ENCODE measurements at places on chromosomes 7 and 10.

DNA sequence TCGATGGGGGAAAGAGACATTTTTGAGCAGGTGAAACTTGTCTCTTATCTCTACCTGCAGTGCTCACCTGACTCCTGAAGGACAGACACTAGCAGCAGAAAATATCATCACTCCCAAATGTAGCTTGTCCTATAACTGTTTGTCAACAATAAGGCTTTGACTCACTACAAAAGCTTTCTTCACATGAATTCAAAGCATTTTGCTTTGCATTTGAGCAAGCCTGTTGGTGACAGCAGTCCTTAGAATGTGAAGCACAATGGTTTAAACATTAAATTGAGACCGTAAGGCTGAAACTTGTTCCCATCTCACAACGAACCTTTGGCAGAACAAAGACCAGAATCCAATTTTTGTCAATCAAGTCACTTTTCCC lies 30.6 kb upstream of the ZNRF2 start:
- DNase-seq, result no peak

DNA sequence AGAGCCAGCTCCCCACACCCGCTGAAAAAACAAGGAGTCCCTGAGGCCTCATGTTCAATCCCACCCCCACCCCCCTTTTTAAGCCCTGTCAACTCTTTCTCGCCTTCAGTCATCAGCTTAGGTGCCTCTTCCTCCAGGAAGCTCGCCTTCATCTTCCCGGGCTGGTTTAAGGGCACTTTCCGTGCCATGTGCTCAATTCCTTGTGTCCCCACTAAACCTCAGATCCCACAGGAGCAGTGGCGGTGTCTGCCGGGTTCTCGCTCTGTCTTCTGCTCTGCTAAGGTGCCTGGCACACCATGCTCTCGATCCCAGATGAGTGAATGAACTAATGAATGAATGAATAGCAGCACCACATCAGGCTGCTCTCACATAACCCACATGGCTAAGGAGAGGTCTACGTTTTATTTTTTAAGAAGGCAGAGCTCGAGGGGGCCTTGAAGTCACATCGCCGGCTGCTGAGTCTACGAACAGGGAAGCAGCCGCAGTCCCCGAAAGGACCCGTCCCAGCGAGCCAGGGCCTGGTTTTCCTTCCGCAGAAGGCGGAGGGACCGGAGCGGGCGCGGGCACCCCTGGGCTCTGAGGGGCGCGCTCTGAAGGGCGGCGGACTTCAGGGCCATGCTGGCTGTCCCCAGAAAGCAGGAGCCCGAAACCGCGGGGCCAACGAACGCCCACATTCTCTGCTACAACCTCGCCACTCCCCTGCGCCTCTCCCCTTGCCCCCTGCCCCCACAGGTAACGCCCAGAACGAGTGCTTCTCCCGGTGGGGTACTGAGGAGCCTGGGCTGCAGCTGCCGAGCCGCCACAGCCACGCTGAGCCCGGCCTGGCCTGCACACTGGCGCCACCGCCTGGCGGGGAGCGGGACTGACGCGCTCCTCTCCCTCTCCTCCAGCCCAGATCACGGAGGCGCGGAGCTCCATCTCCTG lies 73.4 kb upstream of the KCNMA1 start:
- peak; percentile 83 for DNase-seq

- no peak for DNase-seq
Observed at GRCh38 chr10:29229258-29229705, 59.6 kb upstream of the LYZL1 start.

DNA sequence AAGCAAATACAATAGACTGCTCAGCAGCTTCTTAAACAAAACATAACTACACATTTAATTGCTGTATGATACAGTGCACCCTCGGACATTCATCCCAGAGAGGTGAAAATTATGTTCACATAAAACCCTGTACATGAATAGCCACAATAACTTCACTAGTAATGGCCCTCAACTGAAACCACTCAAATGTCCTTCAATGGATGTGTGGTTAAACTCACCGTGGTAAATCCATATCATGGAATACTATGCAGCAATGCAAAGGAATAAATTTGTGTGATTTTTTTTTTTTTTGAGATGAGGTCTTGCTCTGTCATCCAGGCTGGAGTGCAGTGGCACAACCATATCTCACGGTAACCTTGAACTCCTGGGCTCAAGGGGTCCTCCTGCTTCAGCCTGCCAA lies 252.7 kb downstream of the TCERG1L start:
- no peak for DNase-seq

DNA sequence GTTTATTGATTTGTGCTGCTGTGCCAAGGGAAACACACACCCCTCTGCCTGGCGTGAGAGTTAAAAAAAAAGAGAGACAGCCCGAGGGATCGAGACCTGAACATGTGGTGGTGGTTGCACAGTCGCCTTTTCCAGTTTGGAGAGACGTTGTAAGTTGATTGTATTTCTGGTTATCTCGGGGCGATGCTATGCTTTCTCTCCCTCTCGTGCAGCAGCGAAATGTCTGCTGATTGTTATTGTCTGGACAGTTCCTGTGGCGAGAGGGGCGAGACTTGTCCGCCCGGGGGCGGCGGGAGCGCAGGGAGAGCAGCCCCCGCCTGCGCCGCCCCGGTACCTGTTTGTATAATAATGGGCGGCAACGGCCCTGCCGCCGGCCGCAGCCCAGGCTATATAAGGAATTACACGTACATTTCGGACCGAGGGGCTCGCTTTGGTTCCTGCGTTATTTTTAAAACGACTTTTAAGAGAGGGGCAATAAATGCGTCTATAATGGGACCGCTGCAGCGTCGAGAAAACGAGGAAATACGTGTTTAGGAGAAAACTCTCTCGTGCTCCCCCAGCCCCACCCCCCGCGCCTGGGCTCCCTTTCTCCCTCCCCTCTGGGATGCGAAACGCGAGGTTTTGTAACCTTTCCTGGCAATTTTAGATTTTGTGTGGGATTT lies 1.7 kb downstream of the ZEB1 start:
- peak; percentile 70 for DNase-seq

GRCh38 chr7:151045262-151045661 lies 3.1 kb upstream of the ASIC3 start:
- DNase-seq, result no peak

DNA sequence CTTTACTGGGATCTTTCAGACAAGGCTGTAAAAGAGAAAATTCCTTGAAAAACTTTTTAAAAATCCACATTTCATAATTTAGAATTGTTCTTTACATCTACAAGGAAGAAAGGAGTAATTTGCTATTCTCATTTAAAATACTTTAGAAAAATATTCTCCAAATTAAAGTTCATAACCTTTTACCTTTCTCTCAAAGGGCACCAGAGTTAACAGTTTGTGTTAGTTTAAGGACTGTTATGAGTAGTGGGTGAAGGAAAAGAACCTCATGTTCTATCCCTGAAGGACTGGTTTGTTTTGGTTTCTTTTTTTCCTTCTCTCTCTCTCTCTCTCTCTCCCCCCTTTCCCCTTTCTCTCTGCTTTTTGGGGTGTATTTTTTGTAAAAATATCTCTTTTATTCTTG lies 4.1 kb downstream of the AGMO start:
- peak; percentile 30 for DNase-seq

Measured in dermis blood vessel endothelial cell (primary cell).